ENCODE measurements at places on chromosomes 7 and 10.
A peak's percentile ranks its signal among the peaks of the same experiment; 100 is the strongest.

- DNase-seq = no peak
These were observed 28.9 kb downstream of the CPA1 start for GRCh38 chr7:130409067-130409711.

GRCh38 chr7:37074370-37074769 lies 350.1 kb upstream of the AOAH start:
- no peak for DNase-seq

DNA sequence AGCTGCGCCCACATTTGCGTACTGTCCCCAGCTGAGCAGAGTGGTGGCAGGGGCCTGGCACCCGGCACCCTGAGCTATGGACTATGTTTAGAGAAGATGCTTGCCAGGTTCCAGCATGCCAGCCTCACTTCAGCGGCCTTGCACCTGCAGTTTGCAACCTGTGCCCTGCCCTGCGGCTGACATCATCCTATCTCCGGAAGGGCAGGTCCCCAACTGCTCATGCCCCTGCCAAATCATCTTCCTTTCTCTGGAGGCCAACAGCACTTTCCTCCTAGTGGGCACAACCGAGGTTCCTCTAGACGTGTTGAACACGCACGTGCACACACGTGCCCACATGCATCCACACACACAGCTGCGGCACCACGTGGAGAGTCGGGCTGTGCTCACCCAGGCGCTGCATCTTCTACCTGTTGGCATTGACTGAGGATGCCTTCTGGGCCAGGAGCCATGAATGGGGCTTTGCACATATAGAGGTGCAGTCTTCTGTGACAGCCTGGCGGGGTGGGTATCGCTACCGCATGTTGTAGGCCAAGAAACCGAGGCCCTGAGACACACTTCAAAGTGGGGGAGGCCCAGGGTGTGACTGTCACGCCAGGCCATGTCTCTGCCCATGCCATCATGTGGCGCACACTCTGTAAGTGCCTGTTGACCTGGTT lies 24.5 kb downstream of the CNPY1 start:
- no peak for DNase-seq

DNA sequence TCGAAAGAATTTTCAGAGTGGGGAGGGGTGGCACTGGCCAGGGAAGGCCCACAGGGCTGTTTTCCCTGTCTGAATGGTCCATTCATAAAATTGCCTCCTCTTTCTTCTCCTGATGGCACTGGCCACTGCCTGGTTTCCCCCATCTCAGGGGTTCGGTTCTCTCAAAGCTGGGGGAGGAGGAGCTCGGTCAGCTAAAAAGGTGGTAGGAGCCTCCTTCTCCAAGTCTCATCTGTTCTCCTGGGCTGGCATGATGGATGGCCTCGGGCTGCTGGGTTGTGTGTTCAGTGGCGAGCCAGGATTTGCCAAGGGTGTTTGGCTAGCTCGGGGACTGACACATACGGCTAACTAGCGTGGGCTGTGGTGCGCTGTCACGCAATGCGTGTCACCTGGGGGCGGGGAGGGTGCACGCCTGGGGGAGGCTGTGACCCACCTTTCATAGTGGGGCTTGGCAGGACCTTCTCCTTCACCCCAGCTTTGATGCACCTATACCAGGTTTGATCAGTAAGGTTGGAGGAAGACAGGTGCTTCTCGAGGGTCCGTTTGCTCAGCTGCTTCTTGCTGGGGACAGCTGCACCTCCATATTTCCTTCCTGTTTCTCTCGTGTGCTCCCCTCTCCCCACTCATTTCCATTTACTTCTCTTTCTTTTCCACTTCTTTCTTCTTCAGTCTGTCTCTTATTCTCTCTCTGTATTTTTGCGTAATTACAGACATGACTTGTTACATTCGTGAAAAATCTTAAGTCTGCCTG lies 36.3 kb downstream of the RBM20 start:
- DNase-seq = no peak

- no peak for DNase-seq
These were observed 19.5 kb downstream of the PRKAG2 start for GRCh38 chr7:151857412-151857811.

DNA sequence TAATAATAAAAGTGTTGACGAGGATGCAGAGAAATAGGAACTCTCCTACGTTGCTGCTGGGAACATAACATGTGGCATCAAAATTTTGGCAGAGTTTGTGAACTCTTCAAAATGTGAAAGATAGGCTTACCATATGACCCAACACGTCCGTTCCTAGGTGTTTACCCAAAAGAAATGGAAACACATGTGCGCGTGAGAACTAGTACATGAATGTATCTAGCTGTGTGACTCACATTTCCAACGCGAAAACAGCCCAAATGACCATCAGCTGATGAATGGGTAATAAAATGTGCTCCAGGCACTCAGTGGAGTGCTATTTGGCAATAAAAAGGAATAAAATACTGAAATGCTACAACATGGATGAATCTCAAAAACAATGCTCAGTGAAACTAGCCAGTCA lies 10.4 kb upstream of the ELFN1 start:
- no peak for DNase-seq

DNA sequence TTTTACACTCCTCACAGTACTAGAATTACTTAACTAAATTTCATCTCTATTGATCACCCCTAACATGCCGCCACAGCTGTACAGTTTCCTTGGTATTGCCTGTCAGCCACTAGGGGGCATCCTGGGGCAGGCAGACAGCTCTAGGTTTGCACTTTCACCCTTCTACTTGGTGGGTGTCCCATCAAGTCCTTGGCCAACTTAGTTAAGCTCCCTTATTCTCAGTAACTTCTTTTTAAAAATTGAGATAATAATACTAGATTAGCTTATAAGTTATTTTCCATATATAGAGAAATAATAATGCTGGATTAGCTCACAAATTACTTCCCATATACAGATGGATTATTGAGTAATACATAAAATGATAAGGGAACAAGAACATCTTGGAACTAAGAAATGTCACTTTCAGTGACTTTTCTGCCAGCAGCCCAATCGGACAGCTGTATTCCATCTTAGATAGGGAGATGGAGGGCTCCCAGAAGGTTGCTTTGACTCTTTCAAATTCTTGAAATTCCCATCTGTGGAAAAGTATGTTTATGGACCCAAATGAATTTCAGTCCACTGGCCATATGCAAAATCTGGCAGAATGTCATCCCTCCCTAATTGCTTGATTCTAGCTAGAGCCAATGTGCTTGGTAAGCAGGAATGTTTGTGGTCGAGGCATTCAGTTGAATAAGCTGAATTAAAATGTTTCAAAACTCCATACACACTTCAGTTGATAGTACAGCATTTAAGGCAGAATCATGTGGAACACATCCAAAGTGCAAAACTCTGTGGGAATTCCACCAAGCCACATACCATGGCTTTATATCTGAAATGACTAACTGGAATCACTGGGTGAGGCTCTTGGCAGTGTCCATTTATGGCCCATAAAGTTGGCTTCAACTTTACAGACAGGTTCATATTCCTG lies 309.7 kb downstream of the CSTF2T start:
- peak; percentile 67 for DNase-seq

- no peak for DNase-seq
These were observed 264.4 kb upstream of the TCERG1L start for GRCh38 chr10:131575877-131576276.

GRCh38 chr10:79430936-79431335 lies 14.5 kb downstream of the ZCCHC24 start:
- DNase-seq = no peak

GRCh38 chr7:51613911-51614357 lies 297.3 kb upstream of the COBL start:
- DNase-seq = no peak

- no peak for DNase-seq
These were observed 138.9 kb upstream of the AHR start for GRCh38 chr7:17159500-17160037.

GRCh38 chr7:150850273-150850672 lies 2.0 kb upstream of the AOC1 start:
- DNase-seq = no peak

DNA sequence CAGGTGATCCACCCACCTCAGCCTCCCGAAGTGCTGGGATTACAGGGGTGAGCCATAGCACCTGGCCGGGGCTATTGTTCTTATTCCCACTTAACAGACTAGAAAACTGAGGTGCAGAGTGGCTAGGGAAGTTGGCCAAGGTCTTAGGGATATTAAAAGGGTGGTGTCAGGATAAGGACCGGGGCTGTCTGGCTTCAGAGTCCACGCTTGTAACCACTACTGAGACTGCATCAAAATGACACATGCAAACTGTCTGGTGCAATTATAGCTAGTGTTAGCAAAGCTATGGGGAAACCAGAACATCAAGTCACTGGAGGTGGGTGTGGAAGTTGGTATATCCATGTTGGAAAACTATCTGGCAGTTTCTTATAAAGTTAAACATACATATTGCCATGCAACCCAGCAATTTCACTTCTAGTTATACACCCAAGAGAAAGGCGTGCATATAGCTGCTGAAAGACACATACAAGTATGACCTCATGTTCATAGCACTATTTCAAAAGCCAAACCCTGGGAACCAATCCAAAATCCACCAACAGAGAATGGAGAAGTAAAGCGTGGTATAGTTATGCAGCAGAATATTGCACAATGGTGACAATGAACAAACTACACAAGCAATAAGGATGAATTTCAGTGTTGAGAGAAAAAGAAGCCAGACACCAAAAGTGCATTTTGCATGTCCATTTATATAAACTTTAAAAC lies 33.9 kb upstream of the EEPD1 start:
- DNase-seq = no peak

DNA sequence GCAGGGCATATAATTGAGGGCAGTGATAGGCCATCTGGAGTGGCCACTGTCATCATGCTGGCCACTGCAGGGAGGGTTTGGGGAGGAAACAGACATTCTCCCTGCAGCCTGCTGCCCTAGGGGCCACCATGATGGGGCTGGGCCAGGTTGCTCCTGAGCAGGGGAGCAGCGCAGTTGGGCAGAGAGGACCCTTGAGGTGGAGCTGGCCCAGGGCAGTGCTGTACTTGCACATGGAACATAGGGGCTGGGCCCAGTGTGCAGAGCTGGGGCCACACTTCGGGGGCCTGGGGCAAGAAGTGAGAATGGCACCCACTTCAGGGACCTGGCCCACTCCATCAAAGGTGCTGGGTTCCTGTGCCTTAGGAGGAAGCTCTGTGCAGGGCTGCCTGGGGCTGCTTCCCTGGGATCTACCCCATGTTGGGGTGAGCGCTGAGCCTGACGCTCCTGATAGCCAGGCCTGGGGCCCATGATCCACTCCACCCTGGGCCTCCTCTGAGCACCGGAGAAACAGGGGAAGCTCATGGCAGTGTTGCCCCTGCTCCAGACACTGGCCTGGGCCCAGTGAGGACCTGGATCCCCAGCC lies 21.3 kb upstream of the NUB1 start:
- no peak for DNase-seq

GRCh38 chr7:3039787-3040186 lies 3.9 kb downstream of the CARD11 start:
- DNase-seq = no peak

GRCh38 chr10:1662438-1663025 lies 74.8 kb downstream of the ADARB2 start:
- DNase-seq = peak; percentile 17

- peak; percentile 70 for DNase-seq
These were observed 59.1 kb downstream of the STK32C start for GRCh38 chr10:132248455-132249225.

- no peak for DNase-seq
These were observed 148.7 kb downstream of the MYOF start for GRCh38 chr10:93333278-93333978.
